Left forelimb (tissue), 1 donor: ENCODE measurements at places on chromosomes 3 and 15.

DNA sequence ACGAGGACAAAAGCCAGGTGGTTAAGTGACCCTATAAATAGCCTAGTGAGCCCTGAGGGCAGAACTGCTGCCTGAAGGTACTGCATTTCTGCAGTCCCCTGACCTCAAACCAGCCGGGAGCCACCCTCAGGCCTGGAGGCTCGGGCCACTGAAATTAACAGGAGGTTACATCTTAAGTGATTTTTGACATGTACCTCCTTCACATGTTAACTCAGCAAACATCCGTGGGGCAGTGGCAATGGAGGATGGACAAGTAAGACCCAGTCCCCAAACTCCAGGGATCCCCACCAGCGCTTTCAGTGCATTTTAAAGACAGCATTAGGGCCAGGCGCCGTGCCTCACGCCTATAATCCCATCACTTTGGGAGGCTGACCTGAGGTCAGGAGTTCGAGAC is 26.2 kb downstream of the PSTPIP1 start:
- no peak for DNase-seq

DNA sequence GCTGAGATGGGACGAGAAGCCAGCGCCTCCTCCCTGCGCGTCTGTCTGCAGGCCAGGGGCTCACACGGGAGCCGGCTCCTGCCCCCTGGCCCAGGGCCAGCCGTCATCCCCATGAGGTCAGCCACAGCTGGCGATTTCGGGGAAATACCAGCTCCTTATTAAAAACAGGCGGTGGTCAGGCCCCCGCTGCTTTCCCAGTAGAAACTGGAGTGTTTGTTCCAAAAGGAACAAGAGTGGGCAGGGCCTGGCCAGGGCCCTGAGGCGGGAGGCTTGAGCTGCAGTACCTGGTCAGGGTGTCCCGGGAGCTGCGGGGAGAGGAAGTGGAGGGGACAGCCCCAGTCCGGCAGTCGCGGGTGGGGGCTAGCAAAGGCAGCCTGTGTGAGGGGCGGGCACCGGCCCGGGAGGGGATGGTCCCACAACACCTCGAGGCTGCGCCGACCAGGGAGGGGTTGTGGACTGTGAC is 17.8 kb downstream of the MYL3 start:
- DNase-seq = peak; percentile 86

- no peak for DNase-seq
Measured at GRCh38 chr3:72997421-72997961, 880 bp downstream of the PPP4R2 start.

GRCh38 chr15:100944986-100945385 is 25.8 kb downstream of the LRRK1 start:
- no peak for DNase-seq

GRCh38 chr15:55334997-55335396 is 16.0 kb downstream of the PIGB start:
- no peak for DNase-seq

DNA sequence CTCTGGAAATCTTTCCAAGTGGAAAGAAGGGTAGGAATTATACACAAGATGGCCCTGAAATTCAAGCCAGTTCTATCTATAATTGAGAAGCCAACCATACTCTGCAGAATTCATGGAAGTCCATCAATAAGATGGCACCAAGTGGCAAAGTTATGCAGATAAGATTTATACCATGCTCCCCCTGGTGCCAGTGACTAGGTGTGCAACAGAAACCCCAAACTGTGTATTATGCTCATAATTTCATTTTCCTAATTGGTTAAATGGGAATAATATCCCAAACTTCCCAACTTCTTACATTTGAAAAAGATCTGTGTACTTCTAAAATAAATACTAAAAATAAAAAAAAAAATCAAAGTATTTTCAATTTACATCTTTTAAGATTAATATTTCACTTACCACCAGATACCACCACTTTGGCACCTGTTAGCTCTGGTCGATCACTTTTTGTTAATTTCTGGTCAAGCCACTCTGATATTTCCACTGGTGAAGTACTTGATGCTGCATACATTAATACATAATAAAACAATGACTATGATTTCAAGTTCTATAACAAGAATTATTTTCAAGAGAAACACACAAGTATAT is 25.9 kb downstream of the ETFA start:
- no peak for DNase-seq

GRCh38 chr3:61381745-61382392 is 130.6 kb upstream of the FHIT start:
- DNase-seq = no peak

- peak; percentile 78 for DNase-seq
Measured at GRCh38 chr3:56468184-56469106, at the start of gene ERC2. Gene ERC2 (minus strand): TSS chr3:56468467.

DNA sequence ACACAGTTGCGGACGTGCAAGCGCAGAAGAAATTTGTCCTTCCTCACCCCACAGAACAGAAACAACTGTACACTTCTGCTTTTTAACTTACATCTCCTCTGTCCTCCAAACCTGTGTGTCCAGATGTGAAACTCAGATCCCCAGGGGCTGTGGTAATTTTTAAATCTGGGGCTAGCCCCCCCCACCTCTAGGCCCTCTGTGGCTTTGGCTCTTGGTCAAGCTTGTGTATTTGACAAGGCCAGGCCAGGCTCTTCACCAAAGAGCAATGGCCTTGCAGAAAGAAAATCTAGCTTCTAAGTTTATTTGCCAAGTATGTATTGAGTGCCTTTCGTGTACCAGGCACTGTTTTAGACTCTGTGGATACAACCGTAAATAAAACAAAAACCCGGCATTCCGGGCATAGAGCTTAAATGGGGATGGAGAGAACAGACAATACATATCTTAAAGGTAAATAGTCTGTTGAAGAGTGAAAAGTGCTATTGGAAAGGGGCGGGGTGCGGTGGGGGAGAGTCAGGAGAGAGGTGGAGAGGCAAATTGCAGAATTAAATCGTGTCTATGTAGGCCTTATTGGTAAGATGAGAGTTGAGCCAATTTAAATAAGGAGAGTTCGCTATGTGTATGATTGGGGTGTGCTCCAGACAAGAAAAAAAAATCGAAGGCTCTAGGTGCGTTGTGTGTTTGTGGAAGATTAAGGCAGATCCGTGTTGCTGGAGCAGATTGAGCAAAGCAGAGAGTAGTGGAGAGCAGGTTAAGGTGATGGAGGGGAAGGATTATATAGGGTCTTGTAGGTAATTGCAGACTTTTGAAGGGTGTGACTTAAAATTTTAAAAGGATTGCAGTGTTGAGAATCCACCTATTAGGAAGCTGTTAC is 781 bp upstream of the DPH6 start:
- no peak for DNase-seq

- no peak for DNase-seq
Measured at GRCh38 chr15:60353245-60353920, 44.4 kb downstream of the ANXA2 start.

- no peak for DNase-seq
Measured at GRCh38 chr15:49062900-49063299, 16.7 kb upstream of the SECISBP2L start.

- no peak for DNase-seq
Measured at GRCh38 chr3:139534455-139534812, 5.1 kb downstream of the RBP1 start.

- no peak for DNase-seq
Measured at GRCh38 chr15:60544581-60545264, 65.8 kb upstream of the ICE2 start.

DNA sequence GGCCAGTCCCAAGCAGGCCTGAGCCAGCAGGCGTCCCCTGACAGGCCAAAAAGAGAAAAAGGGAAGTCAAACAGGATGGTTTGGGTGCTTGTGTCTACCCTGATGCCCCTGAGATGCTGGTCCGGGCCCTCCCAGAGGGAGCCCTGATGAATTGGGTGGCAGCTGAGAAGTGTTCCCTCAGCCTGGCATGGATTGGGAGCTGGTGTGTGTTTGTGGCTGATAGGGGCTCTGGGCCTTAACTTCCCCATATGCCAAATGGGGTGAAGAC is 1.4 kb downstream of the FBLN2 start:
- DNase-seq = no peak

DNA sequence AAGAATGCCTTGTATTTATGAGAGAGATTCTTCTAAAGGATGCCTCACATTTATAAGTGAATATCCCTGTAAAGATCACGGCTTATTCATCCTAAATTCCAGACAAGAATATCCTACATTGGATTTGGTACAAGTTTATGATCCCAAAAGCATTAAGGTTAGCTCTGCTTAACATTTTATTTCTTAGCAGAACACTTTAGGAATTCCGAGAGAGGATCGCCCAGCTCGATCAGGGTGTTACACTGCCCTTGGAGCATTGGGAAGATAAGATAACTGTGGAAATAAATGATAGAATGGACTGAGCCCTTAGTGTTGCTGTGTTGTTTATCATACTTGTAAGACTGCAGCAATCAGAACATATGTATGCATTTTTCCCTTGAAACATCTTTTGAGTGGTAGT is 223.0 kb upstream of the CDIN1 start:
- DNase-seq = no peak

GRCh38 chr3:188700501-188700900 is 471.3 kb upstream of the TPRG1 start:
- no peak for DNase-seq

- DNase-seq = no peak
Measured at GRCh38 chr3:130789782-130790322, 43.2 kb upstream of the PIK3R4 start.

DNA sequence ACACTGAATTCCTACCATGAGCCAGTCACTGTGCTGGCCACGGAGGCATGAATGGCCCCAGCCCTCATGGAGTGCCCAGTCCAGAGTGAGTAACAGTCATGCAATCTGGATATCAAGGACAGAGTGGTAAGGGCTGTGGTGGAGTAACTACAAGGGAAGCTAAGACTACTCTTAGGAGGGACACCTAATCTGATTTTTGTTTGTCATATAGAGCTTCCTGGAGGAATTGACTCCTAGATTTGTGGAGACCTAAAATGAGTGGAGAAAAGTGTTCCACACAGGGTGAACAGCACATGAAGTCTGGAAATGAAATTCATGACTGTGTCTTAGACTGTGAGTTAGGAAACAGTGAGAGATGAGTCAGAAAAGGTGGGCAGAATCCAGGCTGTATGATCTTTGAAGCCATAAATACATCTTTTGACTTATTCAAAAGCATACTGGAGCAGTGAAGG is 219.9 kb downstream of the NFKBIZ start:
- DNase-seq = no peak

DNA sequence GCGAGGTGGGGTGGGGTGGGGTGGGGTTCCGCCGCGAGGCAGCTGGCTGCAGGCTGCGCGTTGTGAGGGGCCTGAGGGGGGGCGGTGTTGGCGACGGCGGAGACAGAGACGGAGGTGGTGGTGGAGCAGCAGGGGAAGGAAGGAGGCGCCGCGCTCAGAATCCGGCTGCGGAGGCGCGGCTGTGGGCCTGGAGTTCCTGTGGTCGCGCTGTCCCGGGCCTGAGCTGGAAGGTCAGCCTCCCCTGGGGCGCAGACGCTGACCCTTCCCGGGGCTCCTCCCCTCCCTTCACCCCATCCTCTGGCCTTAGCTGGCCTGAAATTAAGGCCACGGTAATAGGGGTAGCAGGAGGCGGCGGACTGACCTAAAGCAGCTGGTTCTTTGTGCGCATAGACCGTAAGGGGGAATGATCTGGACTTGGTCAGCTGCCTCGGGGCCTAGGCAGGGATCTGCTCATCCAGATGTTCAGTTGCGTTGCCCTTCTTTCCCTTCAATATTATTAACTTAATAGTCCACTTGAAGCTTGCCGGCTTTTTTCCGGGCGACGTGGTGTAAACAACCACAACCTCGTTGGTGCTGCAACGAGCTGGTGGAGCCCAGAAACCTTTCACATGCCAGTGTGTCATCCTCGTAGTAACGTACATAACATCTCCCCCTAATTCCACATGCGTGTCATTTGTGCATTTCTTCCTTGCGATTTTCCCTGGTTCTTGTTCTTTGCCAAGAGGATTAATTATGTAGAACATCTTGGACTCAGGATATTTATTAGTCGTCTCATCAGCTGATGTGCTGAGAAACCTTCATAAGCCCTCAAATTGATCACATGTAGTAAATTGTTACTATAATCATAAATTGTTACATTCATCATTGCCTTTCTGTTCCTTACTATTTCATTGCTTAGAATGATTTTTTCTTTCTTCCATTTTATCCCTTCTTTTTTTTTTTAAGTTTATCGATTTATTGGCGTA is 626 bp downstream of the SEC62 start:
- DNase-seq = peak; percentile 72

DNA sequence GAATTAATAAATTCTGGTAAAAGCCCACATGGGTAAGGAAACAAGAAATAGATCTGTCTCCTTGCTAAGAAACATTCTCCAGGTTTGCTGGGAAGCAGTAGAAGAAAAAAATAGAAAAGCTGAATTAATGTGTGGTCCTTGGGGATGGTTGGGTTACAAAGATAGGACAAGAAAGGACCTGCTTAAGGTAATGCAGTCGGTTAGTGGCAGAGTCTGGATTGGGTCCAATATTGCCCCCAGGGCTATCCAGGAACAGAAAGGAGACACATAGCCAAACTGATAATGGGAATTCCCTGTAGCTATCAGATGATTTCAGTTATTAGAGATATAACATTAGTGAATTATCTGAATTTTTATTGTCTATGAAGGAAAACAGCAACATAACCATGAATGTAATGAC is 584.3 kb downstream of the ROBO1 start:
- DNase-seq = no peak

DNA sequence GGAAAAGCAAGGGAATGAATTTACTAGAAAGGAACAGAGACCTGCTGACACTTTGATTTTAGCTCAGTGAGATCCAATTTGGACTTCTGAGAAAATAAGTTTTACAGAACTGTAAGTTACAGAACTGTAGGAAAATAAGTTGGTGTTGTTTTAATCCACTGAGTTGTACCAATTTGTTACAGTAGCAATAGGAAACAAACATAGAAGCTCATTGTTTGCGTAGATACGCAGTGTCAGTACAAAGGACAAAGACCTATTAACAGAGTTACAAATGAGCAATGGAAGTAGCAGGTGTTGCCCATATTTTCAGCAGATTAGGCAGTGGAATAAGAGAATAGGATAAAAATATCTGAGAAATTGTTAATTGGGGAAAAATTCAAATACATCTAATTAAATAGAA is 385.8 kb upstream of the CNTN6 start:
- no peak for DNase-seq

DNA sequence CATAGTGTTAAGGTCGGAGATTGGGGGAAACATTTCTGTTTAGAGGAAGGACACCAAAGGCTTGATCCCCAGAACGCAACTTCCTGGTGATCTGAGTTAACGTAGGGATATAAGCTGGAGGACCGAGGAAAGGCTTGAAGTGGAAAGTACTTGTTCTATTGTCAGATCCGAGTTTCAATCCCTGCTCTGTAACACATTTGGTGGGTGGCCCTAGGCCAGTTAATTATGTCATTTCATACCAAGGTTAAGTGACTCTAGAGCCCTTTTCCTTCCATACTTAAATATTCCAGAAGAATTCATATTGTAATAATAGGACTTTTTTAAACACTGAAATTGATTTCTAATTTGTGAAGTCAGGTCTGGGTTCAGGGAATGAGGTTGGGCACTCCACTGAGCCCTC is 80.9 kb downstream of the RPLP1 start:
- no peak for DNase-seq

DNA sequence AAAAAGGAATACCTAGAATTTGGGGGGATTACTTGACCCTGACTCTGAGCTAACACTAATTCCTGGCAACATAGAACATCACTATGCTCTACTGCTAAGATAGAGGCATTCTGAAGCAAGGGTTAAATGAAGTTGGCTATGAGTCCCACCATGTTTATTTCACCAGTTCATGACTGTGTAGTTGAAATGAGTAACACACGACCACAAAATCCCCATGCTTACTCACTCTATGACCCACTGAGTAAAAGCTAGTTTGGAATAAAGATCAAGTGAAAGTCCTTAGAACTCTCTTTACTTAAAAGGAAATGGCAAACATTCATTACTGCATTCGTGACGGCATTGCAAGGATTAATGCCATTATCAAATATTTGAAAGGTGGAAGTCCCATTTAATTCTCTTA is 47.4 kb downstream of the MRPL46 start:
- no peak for DNase-seq

GRCh38 chr15:31457631-31458526 is 131.2 kb downstream of the KLF13 start:
- DNase-seq = peak; percentile 60
